PC-3 (cell line): ENCODE measurements at places on chromosomes 2 and 18. TPM values are rescaled to one million over a fixed set of nuclear protein-coding genes. Genes with fewer than 3 reads are reported as not detected.

KLHL41 gene
- 0.07 and 0.12 TPM in 2 replicates for total RNA-seq

- DNase-seq = no peak
Observed at GRCh38 chr2:62099523-62100175, 96.3 kb upstream of the B3GNT2 start.

SOWAHC gene
- total RNA-seq = 27.4 and 41.1 TPM in 2 replicates

- no peak for DNase-seq
Observed at GRCh38 chr2:176503776-176504175, 234.5 kb downstream of the MTX2 start.

DNA sequence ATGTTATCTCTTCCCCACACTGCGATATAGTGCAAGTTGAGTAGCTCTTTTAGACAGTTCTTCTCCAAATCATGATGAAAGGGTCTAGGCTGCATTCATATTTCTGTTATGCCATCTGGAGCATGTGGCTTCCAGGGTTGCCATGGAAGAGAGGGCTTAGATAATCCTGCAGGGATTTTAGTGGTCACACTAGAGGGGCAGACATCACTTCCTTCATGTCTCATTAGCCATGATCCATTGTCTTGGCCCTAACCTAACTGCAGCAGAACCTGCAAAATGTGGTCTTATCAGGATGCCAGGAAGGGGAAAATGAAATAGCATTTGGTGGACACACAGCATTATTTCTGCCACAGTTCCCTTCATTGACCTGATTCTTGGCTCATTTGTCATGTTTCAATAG is 83.1 kb downstream of the ADAM23 start:
- DNase-seq = no peak

DNA sequence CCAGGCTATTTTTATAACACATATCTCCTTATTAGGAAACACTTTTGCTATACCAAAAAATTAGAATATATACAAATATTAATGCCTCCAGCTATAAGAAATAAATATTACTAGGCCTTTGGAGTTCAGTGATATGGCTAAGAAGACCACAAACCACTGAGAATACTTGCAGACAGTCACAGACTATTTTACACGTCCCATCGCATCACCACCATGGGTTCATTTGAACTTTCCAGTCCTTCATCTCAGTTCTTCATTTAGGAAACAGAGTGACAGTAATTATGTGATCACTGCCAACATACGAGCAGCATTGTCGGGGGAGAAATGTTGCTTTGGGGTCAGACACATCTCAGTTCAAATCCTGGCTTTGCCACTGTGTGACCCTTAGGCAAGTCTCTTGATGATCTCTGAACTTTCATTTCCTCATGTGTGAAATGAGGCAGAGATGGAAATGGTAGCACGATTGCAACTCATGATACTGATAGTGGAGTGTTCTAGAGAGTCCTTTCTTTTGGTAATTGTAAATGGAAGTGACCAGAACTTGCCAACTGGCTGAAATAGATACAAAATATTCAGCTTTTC is 138.9 kb upstream of the NRP2 start:
- DNase-seq = no peak

- no peak for DNase-seq
Observed at GRCh38 chr2:194842871-194843270, 814.2 kb upstream of the SLC39A10 start.

PLEKHH2 gene
- 1.9 and 2.7 TPM in 2 replicates for total RNA-seq

- DNase-seq = no peak
Observed at GRCh38 chr2:134155134-134155533, 98.7 kb upstream of the MGAT5 start.

GRCh38 chr2:224324604-224325003 is 77.3 kb downstream of the FAM124B start:
- DNase-seq = no peak

ANKRD30BL gene
- total RNA-seq = not detected in 2 replicates

GNLY gene
- total RNA-seq = not detected in 2 replicates

RUFY4 gene
- not detected in 2 replicates for total RNA-seq

- peak; percentile 0 for DNase-seq
Observed at GRCh38 chr2:179222076-179222475, 42.6 kb downstream of the SESTD1 start.

- DNase-seq = no peak
Observed at GRCh38 chr2:197871780-197872456, 67.5 kb downstream of the PLCL1 start.

TUBA4B gene
- total RNA-seq = not detected in 2 replicates

RESP18 gene
- not detected in 2 replicates for total RNA-seq

ABCB11 gene
- total RNA-seq = 0.11 and 0.29 TPM in 2 replicates
